ENCODE measurements at places on chromosomes 1 and 21.
A peak's percentile ranks its signal among the peaks of the same experiment; 100 is the strongest.

DNA sequence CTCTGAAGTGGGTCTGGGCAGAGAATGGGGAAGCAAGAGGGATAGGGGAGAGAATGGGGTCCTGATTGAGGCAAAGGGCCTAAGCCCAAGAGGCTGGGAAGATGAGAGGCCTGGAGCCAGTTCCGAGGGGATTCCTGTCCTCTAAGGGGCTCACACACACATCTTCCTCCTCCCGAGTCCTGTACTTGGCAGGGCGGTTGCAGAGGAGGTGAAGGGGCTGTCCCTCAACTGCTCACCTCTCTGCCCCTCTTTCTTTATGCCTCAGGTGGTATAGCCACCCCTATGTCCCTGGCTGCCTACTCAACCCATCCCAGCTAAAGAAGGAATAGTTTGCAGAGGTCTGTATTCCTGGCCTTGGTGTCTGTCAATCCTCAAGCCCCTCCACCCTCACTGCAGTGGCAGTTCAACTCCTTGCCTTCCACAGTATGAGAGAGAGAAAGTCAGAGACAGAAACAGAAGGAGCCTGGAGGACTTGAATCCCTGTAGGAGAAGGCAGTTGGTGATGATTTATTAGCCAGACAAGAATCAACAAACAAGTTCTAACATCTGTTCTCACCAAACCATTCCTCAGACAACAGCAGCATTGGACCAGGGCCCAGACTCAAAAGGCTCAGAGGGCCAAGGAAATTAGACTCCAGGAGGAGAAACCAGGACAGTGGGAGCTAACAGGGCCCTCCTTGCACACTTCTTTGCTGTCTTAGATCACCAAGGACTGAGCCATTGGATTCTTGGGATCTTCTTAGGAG is 10.7 kb downstream of the SH2D2A start:
- no peak for DNase-seq

GRCh38 chr1:56977910-56978309 is 12.1 kb upstream of the C8B start:
- DNase-seq, result no peak

DNA sequence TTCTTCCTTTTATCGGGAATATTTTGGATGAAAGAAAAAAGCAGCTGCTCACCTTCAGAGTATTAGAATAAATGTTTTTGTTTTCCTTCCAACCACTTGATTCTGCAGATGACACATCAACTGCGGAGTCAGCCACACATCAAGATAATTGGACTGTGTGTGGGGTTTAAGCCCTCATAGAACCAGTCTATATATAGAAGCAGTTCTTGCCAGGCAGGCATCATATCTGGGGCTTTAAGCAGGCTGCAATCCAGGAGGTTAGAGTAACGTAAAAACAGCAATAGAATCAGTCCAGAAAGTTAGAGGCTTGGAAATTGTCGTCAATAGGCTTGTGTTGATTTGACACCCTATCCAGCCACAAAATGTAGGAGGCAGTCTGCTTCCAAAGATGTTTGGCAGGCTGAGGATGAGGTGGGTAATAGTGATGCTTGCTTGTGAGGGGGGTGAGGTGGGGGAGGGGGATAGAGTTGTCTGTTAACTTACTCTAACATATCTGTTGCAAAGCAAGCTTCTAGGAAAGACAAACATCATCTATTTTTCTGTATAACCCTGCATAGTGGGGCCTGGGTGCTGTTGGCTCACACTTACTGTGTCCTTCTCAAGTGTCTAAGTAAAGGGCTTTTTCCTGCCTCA is 64.8 kb downstream of the PEX14 start:
- peak; percentile 82 for DNase-seq

DNA sequence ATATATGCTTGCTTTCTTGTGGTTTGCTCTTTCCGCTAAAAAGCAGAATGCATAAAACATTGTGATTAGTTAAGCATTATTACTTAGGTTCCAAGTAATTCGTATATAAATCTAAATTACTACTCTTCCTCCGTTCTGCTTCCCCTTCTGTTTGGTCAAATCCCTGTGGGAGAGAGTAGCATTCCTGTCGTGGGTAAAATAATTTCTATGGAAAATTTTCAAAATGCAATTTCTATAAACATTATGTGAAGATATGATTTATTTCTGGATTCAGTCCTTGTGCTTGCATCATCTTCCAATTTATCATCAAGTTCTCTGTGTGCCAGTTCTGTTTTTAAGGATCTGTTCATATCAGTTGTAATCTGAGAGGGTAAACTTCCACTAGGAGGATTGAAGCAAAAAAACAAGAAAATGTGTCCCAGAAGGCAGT is 7.2 kb upstream of the WARS2 start:
- DNase-seq, result no peak

GRCh38 chr1:56339786-56340465 is 239.4 kb downstream of the PLPP3 start:
- no peak for DNase-seq

GRCh38 chr1:53336146-53336545 is 8.3 kb upstream of the LRP8 start:
- DNase-seq, result no peak

- DNase-seq, result no peak
These were observed 29.2 kb downstream of the SZT2 start for GRCh38 chr1:43418858-43419257.

- DNase-seq, result no peak
These were observed 48.2 kb upstream of the IRF2BP2 start for GRCh38 chr1:234658138-234658537.

GRCh38 chr1:26771285-26771642 is 16.5 kb upstream of the PIGV start:
- DNase-seq, result no peak

DNA sequence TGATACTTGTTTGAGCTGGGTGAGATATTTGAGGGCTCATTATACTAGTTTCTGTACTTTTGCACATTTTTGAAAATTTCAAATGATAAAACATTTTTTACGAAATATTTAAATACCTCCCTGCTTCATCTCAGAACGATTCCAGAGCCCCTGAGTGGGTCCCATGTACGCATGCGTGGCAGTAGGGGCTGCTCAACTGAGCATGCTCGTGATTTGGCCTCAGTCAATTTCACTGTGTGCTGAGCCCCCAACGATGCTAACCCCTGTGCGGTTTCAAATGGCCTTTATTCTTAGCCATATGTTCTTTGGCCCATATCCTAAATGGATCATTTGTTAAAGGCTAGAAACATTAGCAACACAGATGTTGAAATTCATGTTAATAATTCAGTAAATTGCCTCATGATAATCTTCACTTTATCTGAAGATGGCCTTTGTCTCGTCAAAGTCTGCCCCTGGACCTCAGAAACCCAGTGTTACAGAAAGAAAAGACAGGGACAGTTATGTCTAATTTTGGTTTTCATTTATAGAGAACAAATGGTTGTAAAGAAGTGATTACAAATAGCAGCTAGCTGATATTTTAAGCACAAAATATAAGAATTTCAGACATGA is 108.2 kb downstream of the MRPS6 start:
- DNase-seq, result no peak

DNA sequence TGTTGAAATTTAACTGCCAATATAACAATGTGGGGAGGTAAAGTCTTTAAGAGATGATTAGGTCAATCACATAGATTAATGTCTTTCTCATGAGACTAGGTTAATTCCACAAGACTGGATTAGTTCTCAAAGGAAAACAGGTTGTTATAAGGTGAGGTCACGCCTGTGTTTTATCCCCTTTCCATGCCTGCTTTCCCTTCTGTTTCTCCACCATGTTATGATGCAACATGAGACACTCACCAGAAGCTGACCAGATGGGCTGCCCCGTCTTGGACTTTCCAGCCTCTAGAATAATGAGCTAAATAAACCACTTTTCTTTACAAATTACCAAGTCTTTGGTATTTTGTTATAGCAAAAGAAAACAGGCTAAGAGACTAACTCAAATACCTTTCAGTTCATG is 70.8 kb downstream of the DDAH1 start:
- DNase-seq, result no peak

GRCh38 chr1:232726048-232726779 is 79.0 kb upstream of the MAP10 start:
- DNase-seq, result peak; percentile 10

DNA sequence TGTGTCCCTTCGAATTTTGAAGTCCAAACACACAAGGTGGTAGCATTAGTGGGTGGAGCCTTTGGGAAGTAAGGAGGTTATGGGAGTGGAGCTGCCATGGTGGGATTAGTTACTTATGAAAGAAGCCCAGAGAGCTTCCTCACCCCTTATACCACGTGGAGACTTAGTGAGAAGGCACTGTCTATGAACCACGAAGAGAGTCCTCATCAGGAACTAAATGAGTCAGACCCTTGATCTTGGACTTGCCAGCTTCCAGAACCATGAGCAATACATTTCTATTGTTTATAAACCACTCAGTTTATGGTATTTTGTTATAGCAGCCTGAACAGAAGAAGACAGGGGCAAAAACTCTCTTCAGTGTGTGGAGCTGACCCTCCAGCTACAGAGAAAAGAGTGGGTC is 259.3 kb upstream of the AJAP1 start:
- no peak for DNase-seq

- no peak for DNase-seq
These were observed 35.0 kb downstream of the GIPC2 start for GRCh38 chr1:78080767-78081166.

DNA sequence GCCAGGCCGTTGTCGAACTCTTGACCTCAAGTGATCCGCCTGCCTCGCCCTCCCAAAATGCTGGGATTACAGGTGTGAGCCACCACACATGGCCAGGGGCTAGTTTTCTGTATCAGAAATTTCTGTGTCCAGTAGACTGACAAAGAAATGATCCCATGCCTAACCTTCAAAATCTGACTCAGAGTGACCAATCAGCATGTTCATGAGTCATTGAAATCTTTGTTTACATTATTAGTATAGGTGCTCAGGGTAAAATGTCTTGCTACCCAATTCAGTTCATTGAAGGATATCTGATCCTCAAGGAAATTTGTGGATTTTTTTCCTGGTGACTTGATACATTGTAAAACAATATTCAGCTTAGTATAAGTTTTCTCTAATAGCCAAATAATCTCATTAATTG is 11.0 kb upstream of the LDLRAD2 start:
- DNase-seq, result no peak

- DNase-seq, result no peak
These were observed 56.3 kb downstream of the HTR6 start for GRCh38 chr1:19720973-19721372.

GRCh38 chr1:89820422-89821321 is at the start of gene LRRC8D:
Gene LRRC8D (plus strand): TSS chr1:89821032. CDS start chr1:89933069, 112,037 bp downstream.
- peak; percentile 44 for DNase-seq

- DNase-seq, result no peak
These were observed 14.1 kb downstream of the CNR2 start for GRCh38 chr1:23899070-23899469.

DNA sequence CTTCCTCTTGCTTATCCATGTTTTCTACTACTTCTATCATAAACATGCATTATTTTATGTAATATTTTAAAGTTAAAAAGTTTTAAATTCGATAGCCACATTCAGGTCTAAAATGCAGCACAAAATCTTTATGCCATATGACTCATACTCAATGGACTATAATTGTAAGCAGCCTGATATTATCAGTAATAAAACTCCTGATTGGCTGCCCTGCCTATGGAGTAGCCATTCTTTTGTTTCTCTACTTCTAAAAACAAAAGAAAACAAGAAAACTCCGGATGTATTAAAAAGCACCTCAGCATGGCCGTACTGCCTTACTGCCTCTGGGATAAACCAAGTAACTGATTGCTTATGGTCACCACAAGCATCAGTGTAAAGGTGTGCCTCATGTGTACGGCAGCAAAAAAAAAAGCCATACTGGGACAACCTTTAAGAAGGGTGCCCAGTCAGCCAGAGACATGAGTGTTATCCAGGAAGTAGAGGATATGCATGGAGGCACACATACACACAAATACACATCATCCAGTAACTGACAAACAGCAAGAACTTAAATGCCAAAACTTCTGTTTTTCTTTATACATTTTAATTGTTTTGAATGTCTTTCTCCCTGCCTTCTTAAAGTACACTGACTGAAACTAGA is 9.2 kb downstream of the SLC35D1 start:
- DNase-seq, result no peak

GRCh38 chr1:40313329-40313957 is 3.6 kb downstream of the COL9A2 start:
- DNase-seq, result no peak
